ENCODE measurements at places on chromosomes 12 and 14. TPM values are rescaled to one million over a fixed set of nuclear protein-coding genes. Genes with fewer than 3 reads are reported as not detected.

Gene SMIM41
- not detected for total RNA-seq

Gene NEMF
- total RNA-seq, result 30.5 TPM

Gene CYP46A1
- total RNA-seq, result 0.09 TPM

Gene AGAP2
- 0.12 TPM for total RNA-seq

Gene MIP
- not detected for total RNA-seq

Gene PZP
- total RNA-seq, result not detected

Gene KRT81
- total RNA-seq, result 3,944 TPM

Gene CD163
- not detected for total RNA-seq

Gene MOK
- total RNA-seq, result 22.0 TPM

Gene PROX2
- total RNA-seq, result not detected

Gene PSMC6
- total RNA-seq, result 81.7 TPM

Gene ALG10B
- total RNA-seq, result 3.7 TPM

Measured in A549 treated with Hydrocortisone at 1 μM for 4 hours (cell line).